Tibial artery (tissue), 4 donors: ENCODE measurements at places on chromosomes 2 and 18.

DNA sequence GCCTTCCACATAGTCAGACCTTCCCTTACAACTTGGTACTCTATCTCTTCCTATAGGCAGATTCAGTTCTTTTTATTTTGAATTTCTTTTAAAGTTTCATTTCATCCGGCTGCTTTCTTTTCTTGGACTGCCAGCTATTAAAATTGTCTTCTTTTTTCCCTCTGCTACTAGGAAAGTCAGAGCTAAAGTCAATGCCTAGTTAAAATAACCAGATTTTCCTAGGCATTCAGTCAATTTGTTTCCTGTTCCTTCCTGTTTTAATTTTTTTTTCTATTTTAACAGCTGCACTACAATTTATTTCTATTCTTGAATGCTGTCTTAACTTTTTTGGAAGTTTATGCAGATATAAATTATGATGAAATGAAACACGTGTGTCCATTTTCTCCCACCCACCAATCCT, 84.8 kb downstream of the EVA1A start:
- DNase-seq, result no peak

DNA sequence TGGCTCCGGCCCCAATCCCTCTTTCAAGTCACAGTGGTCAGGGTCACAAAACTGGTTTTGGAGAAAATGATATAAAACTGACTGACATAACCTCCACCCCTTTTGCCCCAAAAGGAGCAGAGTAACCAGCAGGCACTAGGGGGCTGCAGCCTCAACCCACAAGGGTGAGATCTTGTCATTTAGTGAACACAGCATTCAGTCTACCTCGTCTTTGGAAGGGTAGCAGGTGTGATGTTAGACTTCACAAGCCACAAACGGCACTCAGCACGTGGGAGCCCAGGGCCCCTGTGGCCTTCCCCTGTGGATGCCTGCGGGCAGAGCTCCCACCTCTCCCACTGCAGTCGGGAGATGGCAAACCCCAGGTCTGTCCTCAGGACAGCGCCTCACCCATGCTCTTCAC, 372.1 kb upstream of the MYT1L start:
- DNase-seq, result no peak

- no peak for DNase-seq
Measured at GRCh38 chr2:101823859-101824258, 126.4 kb downstream of the MAP4K4 start.

DNA sequence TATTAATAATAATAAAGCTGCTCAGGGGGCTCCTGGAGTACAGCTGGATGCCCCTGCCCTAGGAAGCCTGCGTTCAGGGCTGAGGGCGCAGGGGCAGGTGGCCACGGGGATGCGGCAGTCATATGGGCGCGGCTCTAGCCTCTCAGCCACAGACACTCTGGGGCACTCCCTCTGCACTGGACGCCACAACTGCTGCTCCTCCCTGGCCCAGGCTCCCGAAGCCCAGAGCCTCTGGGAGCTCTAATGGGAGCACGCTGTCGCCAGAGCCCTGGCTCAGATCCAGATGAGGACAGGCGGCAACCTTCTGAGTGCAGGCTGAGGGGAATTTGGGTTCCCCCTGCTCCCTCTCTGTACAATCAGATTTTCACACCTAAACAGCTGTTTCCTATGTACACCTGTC, 93.6 kb downstream of the MTCL1 start:
- no peak for DNase-seq

- DNase-seq, result peak; percentile 86
Measured at GRCh38 chr2:240921311-240921994, 15.3 kb downstream of the CROCC2 start.

GRCh38 chr2:174004905-174005605, 39.9 kb upstream of the SP3 start:
- DNase-seq, result peak; percentile 88

DNA sequence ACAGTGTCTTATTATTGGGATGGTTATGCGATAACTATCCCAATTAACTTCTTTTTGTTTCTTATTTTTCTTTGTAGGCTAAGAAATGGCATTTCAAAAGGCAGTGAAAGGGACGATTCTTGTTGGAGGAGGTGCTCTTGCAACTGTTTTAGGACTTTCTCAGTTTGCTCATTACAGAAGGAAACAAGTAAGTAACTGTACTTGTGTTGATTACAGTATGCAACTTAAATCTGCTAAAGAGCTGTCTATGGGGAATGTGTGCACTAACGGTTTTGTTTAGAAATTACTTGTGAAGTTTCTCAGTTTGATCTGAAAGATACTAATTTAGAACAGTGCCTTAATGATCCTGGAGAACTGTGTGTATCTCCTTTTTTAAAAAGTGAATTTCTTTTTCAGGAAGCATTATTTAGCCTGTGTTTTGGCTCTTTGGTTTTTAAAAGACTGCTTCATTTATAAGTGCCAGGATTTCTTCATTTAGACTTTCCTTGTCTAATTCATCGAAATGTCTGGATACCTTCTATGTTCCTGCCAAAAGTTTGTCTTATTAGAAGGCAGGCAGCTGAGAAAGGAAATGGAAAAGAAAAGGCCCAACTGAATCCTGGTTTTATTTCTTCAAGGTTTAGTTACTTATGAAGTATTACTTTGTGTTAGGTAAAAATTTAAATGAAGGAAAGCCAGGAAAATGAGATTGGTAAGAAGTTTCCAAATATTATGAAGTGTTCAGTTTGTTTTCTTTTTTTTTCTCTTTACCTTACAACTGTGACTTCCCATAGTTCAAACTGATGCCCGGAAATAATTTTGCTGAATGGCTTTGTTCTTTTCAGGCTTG, 40.1 kb downstream of the GPD2 start:
- no peak for DNase-seq

DNA sequence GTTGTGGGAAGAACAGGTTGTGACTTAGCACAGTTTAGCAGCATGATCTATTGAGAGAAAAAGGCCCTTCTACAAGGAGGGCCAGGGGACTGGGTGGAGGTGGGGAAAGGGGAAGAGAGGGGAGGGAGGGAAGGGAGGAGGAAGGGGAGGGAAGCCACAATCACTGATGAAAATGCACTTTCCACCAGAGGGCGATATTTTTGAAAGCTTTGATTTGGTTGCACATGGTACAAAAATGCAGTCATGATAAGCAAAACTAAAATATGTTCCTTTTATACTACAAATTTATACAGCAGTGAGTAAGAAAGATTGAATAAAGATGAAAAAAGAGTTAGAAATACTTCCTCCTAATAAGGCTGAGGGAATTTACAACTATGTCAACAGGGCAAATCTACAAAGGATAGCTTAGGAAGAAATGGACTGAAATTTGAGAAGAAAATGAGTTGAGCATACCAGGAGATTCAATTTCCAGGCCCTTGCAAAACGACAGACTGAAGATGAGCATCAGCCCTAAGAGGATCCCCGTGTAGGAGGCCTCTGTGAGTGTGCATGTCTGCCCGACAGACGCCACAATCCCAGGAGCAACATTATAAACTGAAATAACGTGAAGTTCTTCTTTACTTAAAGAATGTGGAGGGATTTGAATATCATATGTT, 17.2 kb downstream of the SH3YL1 start:
- no peak for DNase-seq

DNA sequence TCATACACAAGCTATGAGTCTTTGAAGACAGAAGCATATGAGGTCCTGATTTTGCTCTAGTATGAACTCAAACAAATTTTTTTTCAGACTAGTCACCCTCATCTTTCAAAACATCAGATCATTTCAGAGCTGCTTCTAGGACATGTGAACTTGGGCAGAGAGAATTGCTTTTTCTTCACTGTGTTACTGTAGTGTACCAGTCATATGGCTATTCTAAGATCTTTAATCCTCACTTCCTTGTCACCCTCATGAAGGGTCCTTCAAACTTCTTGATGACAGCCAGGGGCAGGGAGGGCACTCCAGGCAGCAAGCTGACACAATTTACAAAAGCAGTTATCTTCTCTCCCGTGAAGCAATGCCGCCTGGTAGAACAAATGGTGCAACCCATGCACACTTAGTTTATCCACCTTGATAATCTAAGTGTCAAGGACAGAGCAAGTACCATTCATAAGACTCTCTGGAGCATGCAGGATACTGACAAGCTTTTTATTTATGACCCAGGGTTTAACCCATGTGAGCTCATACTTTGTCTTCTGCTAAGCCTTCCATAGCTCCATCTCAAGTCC, 200.6 kb downstream of the DPP10 start:
- DNase-seq, result no peak

GRCh38 chr2:177782613-177783012, 290.0 kb downstream of the PDE11A start:
- DNase-seq, result no peak

DNA sequence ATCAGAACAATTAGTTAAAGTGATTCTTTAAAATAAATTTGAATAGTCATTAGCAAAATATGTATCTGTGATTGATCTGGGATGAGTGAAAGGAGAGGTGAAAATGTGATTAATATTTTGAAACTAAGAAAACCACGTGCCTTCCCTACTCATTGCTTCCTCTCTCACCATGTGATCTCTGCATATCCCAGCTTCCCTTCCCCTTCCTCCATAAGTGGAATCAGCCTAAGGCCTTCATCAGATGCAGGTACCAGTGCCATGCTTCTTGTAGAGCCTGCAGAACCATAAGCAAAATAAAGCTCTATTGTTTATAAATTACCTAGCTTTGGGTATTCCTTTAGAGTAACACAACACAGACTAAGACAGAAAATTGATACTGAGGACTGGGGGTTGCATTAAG, 11.2 kb upstream of the STAT1 start:
- no peak for DNase-seq
